ENCODE measurements at places on chromosomes 11 and 22. TPM values are rescaled to one million over a fixed set of nuclear protein-coding genes. Genes with fewer than 3 reads are reported as not detected.

GRCh38 chr11:106627694-106628093 lies 390.6 kb downstream of the GUCY1A2 start:
- no peaks in the 10 kb centered on the region for H3K27me3 ChIP-seq
- no peak overlapping the region for H3K27ac ChIP-seq
- H3K4me3 ChIP-seq = no peak overlapping the region
- H3K36me3 ChIP-seq = no peaks in the 10 kb centered on the region

OR8D4 gene
- polyA plus RNA-seq = not detected

DNA sequence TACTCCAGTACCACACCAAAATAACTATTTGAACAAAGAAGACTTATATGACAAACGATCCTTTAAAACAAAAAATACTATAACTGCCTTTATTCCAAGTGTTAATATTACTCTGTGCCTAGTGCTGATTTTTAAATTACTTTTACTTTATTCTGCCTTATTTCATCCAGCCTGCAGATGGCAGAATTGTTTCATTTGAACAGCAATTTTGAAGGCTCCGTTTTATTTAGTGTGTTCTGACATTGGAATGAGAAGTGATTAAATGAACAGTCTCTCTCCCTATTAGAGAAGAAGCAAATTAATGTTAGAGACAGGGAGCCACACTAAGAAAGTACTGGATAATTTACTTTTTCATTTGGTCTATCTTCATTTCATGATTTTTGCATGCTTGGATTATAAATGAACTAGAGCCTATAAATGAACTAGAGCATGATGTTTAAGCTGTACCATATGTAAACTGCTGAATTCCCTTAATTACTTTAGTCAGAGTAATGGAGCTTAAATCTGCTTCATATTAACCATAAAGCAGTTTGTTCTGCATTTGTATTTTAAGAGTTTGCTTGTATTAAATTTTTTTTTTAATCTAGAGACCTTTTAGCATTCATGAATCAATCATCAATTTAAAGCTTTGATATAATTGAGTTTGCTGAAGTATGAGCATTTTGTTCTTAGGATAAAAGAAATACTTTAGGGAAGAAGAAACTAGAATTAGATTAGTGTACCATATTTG lies 9.8 kb downstream of the PDHX start:
- peaks cover 32% of the 10 kb centered on the region for H3K4me1 ChIP-seq
- no peaks in the 10 kb centered on the region for H3K27me3 ChIP-seq
- no peak overlapping the region for H3K27ac ChIP-seq
- no peak overlapping the region for H3K4me3 ChIP-seq
- DNase-seq = peak; percentile 51
- no peaks in the 10 kb centered on the region for H3K36me3 ChIP-seq

GRCh38 chr22:42997582-42998090 lies 17.3 kb downstream of the PACSIN2 start:
- no peak for DNase-seq
- no peaks in the 10 kb centered on the region for H3K27me3 ChIP-seq
- H3K36me3 ChIP-seq = no peaks in the 10 kb centered on the region
- H3K4me3 ChIP-seq = no peak overlapping the region
- H3K27ac ChIP-seq = peak overlapping the region; percentile 37
- H3K4me1 ChIP-seq = peaks cover 67% of the 10 kb centered on the region
